ENCODE measurements at places on chromosomes 12 and 14. TPM values are rescaled to one million over a fixed set of nuclear protein-coding genes. Genes with fewer than 3 reads are reported as not detected.

RNASE1 gene
- total RNA-seq: not detected

RAD51B gene
- total RNA-seq: 2.7 TPM

RPL10L gene
- not detected for total RNA-seq

ANKRD52 gene
- 36.4 TPM for total RNA-seq

RGS6 gene
- total RNA-seq: not detected

MYF5 gene
- total RNA-seq: not detected

Measured in A549 treated with RU486 at 1 μM for 4 hours (cell line).